ENCODE measurements at places on chromosomes 2 and 18.

- no peak overlapping the region for H3K27ac ChIP-seq
- H3K27me3 ChIP-seq = no peaks in the 10 kb centered on the region
- H3K4me3 ChIP-seq = no peak overlapping the region
- DNase-seq = no peak
- no peaks in the 10 kb centered on the region for H3K36me3 ChIP-seq
Measured at GRCh38 chr2:69975853-69976462, 14.5 kb upstream of the ASPRV1 start.

DNA sequence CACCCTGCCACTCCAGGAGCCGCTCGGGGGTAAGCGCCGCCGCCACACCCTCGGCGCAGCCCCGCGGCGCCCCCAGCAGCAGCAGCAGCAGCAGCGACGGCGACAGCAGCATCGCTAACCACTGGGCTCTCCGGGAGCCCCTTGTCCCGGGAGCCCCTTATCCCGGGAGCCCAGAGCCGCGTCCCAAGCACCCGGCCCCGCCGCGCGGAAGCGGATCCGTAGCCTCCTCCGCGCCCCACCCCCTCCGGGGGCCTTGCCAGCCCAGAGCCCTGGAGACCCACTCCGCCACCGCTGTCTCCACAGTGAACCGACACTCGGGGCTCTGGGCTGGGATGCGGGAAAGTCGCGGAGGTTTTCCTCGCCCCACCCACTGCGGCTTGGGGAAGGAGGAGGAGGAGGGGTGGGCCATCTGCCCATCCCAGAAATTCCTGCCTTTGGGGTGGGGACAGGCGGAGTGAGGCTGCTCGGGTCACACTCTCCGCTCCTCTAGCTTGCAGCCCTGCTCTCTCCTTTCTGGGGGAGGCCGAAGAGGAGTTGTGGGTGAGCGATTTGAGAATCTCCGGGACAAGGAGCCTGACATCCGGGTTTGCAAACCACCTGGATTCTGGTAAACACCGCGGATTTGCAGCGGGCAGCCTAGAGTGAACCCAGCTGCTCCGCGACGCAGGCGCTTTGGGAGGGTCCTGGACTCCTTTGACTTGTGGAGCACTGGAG, at the start of gene PLA2R1:
PLA2R1 (minus strand) TSS at position 324 of the 714 bp plus-strand sequence; CDS start at position 112, 212 bp downstream.
- no peak within 1 kb of the TSS for H3K27ac ChIP-seq
- H3K27me3 ChIP-seq = peaks cover 3% of the 10 kb centered on the region
- DNase-seq = no peak
- H3K4me3 ChIP-seq = peak within 1 kb of the TSS; percentile 41

GRCh38 chr2:19073522-19073921, 284.9 kb downstream of the OSR1 start:
- no peak for DNase-seq
- H3K4me3 ChIP-seq = no peak overlapping the region
- no peaks in the 10 kb centered on the region for H3K27me3 ChIP-seq
- H3K4me1 ChIP-seq = peaks cover 8% of the 10 kb centered on the region

- H3K27me3 ChIP-seq = no peaks in the 10 kb centered on the region
- DNase-seq = no peak
- no peaks in the 10 kb centered on the region for H3K36me3 ChIP-seq
- H3K27ac ChIP-seq = no peak overlapping the region
Measured at GRCh38 chr2:142857256-142858164, 20.0 kb upstream of the KYNU start.

DNA sequence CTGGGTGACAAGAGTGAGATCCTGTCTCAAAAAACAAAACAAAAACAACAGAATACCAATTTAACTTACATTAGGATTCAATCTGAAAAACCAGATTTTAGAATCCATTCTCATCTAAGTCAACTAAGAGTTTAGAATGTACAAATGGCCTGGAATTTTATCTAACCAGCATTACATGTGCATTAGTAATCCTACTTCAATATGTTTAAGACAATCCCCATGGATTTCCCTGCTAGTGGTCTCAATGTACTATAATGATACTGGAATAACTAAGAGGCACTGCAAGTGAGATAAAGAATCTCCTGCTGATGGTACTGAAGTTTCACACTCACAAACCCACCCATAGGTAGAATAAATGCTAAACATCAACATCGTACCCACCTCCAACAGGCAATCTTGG, 53.9 kb upstream of the DNER start:
- H3K27me3 ChIP-seq = no peaks in the 10 kb centered on the region
- H3K4me3 ChIP-seq = no peak overlapping the region
- H3K27ac ChIP-seq = no peak overlapping the region
- no peak for DNase-seq
- no peaks in the 10 kb centered on the region for H3K4me1 ChIP-seq

DNA sequence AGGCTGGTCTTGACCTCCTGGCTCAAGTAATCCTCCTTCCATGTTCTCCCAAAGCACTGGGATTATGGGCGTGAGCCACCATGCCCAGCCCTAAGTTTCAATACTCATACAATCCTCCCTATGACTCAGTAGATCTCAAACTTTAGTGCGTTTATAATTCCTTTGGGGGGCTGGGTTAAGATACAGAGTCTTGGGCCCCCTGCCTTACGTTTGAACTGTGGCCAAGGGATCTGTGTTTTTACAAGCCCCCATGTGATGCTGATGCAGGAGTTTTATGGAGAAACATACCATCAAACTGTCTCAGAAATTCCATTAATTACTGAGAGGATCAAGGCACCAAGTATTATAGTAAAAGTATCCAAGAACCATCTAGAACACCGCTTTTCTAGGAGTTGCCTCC, 38.2 kb upstream of the FAM136A start:
- H3K27ac ChIP-seq = no peak overlapping the region
- H3K4me3 ChIP-seq = no peak overlapping the region
- H3K4me1 ChIP-seq = no peaks in the 10 kb centered on the region

- H3K4me3 ChIP-seq = no peak overlapping the region
- no peaks in the 10 kb centered on the region for H3K4me1 ChIP-seq
- DNase-seq = no peak
- no peak overlapping the region for H3K27ac ChIP-seq
- H3K27me3 ChIP-seq = no peaks in the 10 kb centered on the region
Measured at GRCh38 chr2:236600892-236601291, 31.3 kb downstream of the ACKR3 start.

GRCh38 chr18:25825056-25825455, 265.4 kb downstream of the SS18 start:
- no peaks in the 10 kb centered on the region for H3K27me3 ChIP-seq
- no peak overlapping the region for H3K4me3 ChIP-seq
- no peaks in the 10 kb centered on the region for H3K36me3 ChIP-seq
- H3K4me1 ChIP-seq = no peaks in the 10 kb centered on the region
- no peak for DNase-seq

GRCh38 chr2:80893711-80894110, 589.2 kb upstream of the LRRTM1 start:
- DNase-seq = no peak
- H3K27me3 ChIP-seq = no peaks in the 10 kb centered on the region
- H3K4me3 ChIP-seq = no peak overlapping the region
- H3K4me1 ChIP-seq = no peaks in the 10 kb centered on the region
- H3K36me3 ChIP-seq = no peaks in the 10 kb centered on the region

DNA sequence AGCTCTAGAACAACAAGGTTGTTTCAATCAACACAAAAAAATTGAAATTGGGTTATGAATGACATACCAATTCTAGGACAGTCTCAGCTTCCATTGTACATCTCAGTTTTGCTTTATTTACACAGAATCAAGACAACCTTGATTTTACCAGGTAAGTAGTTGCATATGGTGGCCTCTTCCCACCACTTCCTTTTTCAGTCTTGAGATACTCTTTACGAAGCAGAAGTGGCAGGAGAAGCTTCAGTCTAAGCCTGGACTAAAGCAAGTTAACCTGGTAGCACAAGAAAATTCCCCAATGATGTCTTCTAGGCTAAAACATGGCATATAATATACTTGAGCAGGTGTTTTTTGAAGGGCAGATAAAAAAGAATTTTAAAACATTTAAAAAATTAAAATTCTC, 10.7 kb upstream of the FAM136A start:
- no peaks in the 10 kb centered on the region for H3K27me3 ChIP-seq
- no peak for DNase-seq
- no peak overlapping the region for H3K27ac ChIP-seq
- no peaks in the 10 kb centered on the region for H3K36me3 ChIP-seq

- no peak for DNase-seq
- no peaks in the 10 kb centered on the region for H3K4me1 ChIP-seq
- H3K36me3 ChIP-seq = peaks cover 4% of the 10 kb centered on the region
- H3K4me3 ChIP-seq = no peak overlapping the region
- H3K27me3 ChIP-seq = no peaks in the 10 kb centered on the region
Measured at GRCh38 chr2:53907582-53907981, 47.8 kb upstream of the GPR75 start.

- no peaks in the 10 kb centered on the region for H3K27me3 ChIP-seq
- H3K4me3 ChIP-seq = no peak overlapping the region
- H3K27ac ChIP-seq = no peak overlapping the region
Measured at GRCh38 chr2:4174796-4175195, 471.4 kb downstream of the DCDC2C start.

DNA sequence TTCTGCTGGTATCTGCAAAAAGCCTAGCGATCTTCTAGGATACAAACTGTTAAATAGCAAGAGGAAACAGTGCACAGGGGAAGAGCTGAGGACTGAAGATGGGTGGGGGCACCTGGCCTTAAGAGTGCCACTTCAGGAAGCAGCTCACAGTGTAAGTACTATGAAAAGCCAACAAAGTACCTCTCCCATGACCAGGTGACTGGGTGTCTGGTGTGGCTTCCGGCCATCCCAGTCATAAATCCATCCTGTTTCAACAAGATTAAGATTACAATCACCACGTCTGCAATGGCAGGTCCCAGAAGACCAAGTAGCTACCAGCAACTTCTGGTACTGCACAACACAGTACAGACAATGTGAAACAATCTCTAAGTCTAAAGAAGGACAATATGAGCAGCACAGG, 15.9 kb downstream of the ERFE start:
- peaks cover 13% of the 10 kb centered on the region for H3K36me3 ChIP-seq
- no peaks in the 10 kb centered on the region for H3K4me1 ChIP-seq
- no peaks in the 10 kb centered on the region for H3K27me3 ChIP-seq
- H3K4me3 ChIP-seq = no peak overlapping the region
- DNase-seq = no peak

DNA sequence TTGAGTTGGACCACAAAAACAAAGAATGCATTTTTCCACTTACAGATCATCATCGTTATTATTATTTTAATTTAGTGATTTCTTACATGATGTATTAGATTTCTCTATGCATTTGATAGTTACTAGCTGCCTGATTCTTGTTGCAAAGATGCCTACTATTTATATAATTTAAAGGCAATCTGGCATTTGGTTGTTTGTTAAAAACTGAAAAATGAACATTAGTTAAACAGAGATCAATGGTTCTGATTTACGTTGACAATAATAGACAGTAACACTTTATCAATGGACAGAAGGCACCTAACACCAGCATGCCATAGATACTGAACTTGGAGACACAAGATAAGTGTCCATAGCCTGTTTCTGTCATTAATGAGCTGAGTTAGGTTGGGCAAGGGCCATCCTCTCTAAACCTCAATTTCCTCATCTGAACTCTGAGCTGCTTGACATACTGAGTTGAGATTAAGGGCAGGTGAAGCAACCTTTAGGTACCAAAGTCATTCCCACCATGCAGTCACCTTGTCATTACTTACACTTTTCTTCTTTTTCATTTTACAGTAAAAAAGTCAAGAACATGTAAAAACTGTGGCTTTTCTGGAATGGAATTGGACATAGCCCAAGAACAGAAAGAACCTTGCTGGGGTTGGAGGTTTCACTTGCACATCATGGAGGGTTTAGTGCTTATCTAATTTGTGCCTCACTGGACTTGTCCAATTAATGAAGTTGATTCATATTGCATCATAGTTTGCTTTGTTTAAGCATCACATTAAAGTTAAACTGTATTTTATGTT, 3.1 kb downstream of the CCL20 start:
- no peak overlapping the region for H3K27ac ChIP-seq
- H3K4me1 ChIP-seq = no peaks in the 10 kb centered on the region
- no peak for DNase-seq
- H3K4me3 ChIP-seq = no peak overlapping the region
- H3K27me3 ChIP-seq = no peaks in the 10 kb centered on the region
- H3K36me3 ChIP-seq = no peaks in the 10 kb centered on the region

DNA sequence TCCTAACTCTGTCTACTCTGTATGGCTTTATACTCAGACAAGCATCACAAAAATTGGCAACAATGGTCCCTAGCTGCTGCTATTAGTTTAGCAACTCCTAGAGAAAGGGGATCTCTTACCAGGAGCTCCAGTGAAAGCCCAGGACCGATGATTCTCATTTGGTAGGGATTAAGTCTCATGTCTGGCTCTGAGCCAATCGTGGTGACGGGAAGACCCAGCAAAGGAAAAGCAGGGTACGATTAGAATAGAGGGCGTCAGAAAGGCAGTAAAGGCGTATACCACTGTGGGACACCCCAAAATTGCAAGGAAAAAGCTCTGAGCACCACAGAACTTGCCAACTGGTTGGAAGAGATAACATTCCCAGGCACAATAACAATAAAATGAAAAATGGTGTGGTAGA, 129.5 kb downstream of the MTCL1 start:
- H3K36me3 ChIP-seq = no peaks in the 10 kb centered on the region
- no peaks in the 10 kb centered on the region for H3K4me1 ChIP-seq
- no peak for DNase-seq
- H3K27ac ChIP-seq = no peak overlapping the region
- H3K27me3 ChIP-seq = no peaks in the 10 kb centered on the region

- no peak for DNase-seq
- no peaks in the 10 kb centered on the region for H3K36me3 ChIP-seq
- H3K27me3 ChIP-seq = no peaks in the 10 kb centered on the region
- peaks cover 7% of the 10 kb centered on the region for H3K4me1 ChIP-seq
- no peak overlapping the region for H3K4me3 ChIP-seq
- H3K27ac ChIP-seq = no peak overlapping the region
Measured at GRCh38 chr18:77056344-77057005, 76.1 kb downstream of the MBP start.

- H3K4me1 ChIP-seq = peaks cover 5% of the 10 kb centered on the region
- H3K4me3 ChIP-seq = no peak overlapping the region
Measured at GRCh38 chr2:240996834-240997140, 1.6 kb upstream of the SNED1 start.

GRCh38 chr2:36329746-36330472, 25.7 kb upstream of the CRIM1 start:
- no peak overlapping the region for H3K4me3 ChIP-seq
- no peak overlapping the region for H3K27ac ChIP-seq
- H3K36me3 ChIP-seq = no peaks in the 10 kb centered on the region
- H3K27me3 ChIP-seq = no peaks in the 10 kb centered on the region

GRCh38 chr2:119702918-119703401, 24.0 kb downstream of the TMEM177 start:
- no peak overlapping the region for H3K4me3 ChIP-seq
- H3K36me3 ChIP-seq = no peaks in the 10 kb centered on the region
- peaks cover 8% of the 10 kb centered on the region for H3K4me1 ChIP-seq
- H3K27ac ChIP-seq = no peak overlapping the region

DNA sequence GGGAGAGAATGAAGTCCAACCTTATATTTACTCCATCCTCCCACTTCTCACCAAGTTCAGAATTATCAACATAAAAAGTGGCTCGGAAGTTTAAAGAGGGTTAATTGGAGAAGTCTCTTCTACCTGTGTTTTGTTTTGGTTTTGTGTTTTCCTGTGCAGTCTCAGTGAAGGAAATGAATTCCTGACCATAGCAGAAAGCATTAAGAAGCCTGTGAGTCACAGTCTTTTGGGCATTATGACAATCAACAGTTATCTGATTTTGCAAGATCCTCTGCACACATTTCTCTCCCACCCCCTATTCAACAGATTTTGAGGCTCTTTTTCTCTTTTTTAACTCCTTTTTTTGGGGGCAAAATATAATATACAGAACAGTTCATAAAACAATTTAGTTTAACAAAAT, 8.6 kb upstream of the RPL37A start:
- H3K4me1 ChIP-seq = no peaks in the 10 kb centered on the region
- H3K27me3 ChIP-seq = no peaks in the 10 kb centered on the region
- H3K27ac ChIP-seq = no peak overlapping the region
- no peak for DNase-seq
- no peak overlapping the region for H3K4me3 ChIP-seq
- no peaks in the 10 kb centered on the region for H3K36me3 ChIP-seq

Data from iPS DF 6.9 (cell line).